ENCODE measurements at places on chromosomes 6 and 20.

DNA sequence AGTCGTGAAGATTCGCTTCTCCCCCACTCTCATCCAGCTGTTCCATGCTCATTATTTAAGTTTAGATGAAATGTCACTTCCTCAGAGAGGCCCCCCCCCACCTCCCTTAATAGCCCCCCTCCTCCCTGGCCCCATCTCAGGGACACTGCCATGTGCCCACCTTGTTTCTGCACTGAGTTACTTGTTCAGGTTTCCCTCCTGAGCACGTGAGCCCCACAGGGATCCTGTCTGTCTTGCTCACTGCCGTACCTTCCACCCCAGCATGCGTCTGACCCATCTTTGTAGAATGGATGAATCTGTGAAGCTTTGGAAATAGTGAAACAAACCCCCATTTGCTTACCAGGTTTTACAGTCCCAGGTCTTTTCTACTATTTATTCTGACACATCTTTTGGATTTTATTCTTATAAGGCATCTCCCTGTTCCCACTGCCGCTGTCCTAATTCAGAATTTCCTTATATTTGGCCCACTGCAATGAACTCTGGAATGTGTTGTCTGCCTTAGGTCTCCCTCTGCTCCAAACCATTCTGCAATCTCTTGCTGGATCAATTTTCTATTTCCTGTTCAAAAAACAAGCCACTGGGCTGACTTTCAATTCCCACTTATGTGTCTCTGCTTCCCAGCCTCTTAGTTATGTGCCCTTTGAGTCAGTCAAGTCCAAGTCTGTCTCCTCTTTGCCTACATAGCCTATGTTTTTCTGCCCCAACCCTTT lies 136.5 kb upstream of the ECI2 start:
- DNase-seq = no peak

- DNase-seq = no peak
These were observed 17.7 kb downstream of the TPBG start for GRCh38 chr6:82381278-82381677.

- no peak for DNase-seq
These were observed 22.6 kb upstream of the SIRPB2 start for GRCh38 chr20:1513801-1514200.

DNA sequence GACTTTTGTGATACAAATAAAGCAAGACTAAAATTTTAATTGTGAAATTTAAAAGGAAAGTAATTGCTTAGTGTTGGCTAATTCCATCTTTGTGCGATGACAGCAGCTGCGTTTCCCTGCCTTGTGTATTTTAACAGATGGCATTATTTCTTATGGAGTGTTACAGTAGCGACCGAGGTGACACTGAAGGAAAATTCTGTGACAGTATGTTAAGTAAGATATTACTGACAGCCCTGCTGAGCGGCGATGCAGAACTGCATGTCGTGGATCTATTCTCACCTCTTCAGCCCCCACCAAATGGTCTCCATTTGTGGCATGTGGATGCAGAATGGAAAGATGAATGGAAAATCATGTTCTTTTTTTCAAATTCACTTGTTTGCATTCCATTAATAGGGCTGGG lies 289.4 kb downstream of the RNF144B start:
- no peak for DNase-seq

DNA sequence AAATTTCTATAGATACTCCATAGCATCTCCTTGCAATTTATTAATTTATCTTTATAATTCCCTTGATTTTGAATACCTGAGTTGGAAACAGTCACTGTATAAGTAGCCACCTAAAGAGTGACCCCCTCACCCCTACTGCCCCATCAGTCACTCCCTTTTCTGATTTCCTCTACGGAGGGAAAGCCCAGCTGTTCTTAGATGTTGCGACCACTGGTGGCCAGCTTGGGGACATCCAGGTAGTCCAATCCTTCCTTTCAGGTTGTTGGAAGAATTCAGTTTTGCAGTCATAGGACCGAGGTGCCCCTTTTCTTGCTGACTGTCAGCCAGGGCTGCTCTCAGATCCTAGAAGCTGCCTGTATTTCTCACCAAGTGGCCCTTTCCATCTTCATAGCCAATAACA lies 87.8 kb downstream of the BMP6 start:
- no peak for DNase-seq

GRCh38 chr6:30748851-30749540 lies 4.6 kb upstream of the IER3 start:
- no peak for DNase-seq

DNA sequence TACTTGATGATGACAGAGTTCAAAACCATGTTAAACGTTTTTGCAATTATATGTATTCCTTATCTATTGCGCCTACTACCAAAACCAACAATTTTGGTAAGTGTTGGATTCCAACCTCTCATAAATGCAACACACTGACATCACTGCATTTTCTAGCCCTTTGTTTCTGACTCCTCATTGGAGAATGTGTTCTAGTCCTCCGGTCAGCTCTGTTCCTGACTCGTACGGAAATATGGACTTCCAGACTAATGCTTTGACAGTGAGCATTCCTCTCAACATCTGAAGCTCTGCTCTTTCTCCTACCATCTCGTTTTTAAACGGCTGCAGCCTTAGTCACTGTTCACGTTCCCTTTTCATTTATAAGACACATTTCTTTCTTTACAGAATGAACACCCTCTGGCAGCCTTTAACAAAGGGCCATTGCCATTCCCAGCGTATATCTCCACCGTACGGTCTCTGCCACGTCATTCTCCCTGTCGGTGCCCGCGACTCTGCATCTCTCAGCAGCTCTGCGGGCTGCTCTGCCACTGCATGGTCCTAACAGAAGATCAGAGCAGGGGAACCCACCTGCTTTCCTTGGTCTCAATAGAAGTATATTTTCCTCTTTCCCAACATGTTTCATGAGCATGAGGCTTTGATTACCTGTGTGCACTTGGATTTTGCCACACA lies 103.0 kb upstream of the SYNDIG1 start:
- no peak for DNase-seq
